ENCODE measurements at places on chromosomes 13 and 19.

DNA sequence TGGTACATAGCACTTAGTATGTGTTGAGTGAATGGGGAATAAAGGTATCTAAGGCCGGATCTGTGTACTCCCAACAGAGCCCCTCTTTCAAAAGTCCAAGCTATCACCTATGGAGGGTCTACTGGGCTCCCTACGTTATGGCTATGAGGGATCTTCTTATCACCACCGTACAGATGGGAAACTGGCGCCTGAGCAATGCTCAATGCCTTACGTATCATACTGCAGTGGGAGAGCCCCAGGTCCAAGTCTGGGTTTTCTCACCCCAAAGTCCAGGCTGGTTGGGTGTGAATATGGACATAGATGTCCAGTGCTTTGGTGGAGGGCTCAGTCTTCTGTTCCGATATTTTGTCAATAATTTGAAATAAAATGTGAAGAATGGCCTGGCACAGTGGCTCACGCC, 13.1 kb upstream of the GGACT start:
- DNase-seq, result no peak

DNA sequence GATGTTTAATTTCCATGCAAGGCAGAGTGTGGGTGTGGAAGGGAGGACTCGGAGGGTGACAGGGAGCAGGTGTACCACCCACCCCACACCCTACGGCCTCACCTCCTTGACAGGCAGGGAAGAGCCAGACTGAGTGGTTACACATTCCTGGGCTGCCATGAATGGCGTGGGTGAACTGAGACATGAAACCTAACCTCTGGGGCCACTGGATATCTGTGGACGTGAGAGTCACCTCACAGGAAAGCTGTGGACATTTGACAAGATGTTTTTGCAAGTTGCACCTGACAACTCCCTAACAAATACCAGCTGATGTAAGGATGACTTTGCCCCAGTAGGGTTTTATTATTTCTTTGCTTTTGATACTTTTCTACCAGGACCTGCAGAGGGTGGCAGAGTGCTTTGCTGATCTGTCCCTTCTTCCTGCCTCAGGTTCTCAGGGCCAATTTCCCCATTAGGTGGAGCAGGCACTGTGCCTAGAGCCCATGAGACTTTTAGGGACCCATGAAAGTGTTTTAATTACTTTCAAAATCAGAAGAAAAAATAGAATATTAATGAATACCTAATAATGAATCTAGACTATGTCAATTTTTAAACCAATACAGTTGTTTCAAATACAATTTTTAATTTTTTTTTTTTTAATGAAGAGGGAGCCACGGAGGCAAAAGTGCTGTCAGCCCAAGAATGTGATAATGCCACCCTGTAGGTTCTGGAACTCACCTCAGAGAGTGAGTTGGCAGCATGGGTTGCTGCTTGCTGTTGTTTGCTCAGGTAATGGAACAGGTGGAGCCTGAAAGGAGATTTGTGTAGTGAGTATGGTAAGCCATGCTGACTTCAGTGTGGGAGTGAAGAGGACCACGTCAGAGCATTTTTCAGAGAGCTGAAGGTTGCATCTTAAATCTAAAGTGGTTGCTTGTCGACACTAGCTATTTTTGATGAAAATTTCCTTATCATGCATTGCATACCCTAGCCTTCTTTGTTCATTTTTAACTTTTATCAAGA, 58.0 kb upstream of the CYSLTR2 start:
- peak; percentile 4 for DNase-seq

DNA sequence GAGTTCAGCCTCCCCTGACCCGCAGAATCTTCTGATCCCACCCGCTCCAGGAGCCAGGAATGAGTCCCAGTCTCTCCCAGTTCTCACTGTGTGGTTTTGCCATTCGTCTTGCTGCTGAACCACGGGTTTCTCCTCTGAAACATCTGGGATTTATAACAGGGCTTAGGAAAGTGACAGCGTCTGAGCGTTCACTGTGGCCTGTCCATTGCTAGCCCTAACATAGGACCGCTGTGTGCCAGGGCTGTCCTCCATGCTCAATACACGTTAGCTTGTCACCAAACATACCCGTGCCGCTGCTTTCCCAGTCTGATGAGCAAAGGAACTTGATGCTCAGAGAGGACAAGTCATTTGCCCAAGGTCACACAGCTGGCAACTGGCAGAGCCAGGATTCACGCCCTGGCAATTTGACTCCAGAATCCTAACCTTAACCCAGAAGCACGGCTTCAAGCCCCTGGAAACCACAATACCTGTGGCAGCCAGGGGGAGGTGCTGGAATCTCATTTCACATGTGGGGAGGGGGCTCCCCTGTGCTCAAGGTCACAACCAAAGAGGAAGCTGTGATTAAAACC, 1.1 kb upstream of the APOE start:
- no peak for DNase-seq

DNA sequence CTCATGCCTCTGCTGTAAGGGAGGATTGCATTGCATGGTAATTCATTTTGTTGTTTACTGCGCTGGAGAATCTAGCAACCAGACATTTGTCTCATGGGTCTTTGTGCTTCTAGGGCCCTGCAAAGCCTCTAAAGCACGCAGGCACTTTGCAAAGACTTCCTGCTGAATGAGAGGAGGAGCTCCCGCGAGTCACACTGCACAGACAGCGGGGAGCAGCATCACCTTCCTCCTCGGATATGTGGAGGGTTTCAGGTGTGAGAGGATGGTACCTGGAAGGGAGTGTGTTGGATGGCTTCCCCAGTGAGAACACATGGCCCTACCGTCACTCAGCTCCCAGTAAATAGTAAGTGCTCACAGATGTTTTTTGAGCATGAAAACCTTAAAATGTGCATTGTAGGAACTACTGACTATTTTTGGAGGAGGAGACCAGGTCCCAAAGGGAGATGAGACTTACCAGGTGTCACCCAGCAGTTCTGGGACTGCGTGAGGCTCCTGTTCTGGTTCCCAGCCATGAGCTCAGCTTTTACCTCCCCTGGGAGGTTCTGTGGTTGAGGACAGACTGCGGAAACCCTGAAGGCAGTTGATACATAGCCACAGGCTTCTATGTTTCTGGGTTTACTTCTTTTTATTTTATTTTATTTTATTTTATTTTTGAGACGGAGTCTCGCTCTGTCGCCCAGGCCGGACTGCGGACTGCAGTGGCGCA, 278.0 kb downstream of the FGF9 start:
- no peak for DNase-seq

DNA sequence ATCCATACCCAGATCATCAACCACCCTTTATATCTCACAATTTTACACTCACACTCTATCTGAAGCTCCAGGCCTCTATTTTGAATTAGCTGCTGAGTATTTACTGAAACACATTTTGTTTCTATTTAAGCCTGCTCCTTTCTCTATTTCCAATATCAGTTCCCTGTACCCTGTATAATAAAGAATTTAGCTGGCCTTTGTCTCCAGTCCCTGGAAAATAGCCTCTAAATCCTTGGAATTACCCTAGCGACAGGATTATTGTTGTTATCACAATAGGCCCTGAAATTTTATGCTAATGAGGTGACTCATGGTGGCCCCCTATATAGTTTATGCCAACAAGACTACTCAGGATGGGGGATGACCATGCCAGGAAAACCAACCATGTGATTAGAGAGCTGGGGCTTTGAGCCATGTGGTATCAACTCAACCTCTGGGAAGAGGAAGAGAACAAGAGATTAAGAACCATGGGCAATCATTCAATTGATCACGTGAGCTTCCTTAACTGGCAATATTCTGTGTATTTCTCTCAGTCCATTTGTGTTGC, 72.7 kb downstream of the KATNAL1 start:
- no peak for DNase-seq

DNA sequence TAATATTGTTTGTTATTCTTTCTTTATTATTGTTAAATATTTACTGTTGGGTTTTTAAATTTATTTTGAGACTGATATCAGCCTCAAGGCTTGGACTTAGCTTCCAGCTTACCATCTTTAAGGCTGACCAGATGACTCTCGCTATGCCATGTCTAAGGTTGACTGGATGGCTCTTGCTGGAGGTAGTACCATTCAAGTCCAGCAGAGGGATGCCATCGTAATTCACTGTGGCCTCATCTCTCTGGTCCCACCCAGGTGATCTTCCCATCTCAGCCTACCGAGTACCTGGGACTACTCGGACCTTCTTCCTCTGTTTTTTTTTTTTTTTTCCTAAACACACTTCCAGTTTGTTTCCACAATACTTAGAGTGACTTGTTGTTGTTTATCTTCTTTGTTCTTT, 41.7 kb upstream of the ZNF91 start:
- DNase-seq, result no peak

DNA sequence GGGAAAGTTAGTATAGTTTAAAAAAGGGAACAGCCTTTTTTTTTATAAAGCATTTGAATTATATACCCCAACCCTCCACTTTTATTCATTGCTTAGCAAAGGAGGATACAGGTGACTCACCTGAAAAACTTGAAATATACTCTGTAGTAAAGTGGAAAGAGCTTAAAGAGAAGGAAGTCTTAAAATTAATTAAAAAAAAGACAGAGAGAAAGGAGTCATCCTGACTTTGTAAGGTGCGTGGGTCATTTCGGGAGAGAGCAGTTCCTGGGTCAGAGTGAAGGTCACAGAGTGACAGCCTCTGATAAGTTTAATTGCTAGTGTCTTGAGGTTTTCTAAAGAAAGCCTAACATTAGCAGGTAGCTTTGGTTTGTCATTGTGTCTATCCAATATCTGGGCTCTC, 310.3 kb downstream of the KLF5 start:
- DNase-seq, result no peak

DNA sequence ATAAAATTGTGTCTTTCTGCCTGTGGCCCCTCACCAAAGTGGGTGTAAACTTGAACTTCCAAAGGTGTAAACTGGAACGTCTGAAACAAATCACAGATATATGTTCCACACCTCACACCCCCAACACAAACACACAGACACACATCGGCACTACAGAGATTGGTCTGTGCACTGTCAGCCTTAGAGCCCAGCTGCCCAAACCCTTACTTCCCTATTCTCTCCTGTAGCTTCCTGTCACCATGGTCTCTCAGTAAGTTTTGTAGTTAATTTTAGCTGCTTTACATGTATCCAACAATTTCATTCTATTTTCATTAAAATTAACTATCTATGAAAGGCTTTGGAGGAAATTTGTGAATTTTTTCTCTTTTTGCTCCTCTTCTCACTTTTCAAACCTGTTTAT, 5.4 kb downstream of the TM9SF2 start:
- no peak for DNase-seq

DNA sequence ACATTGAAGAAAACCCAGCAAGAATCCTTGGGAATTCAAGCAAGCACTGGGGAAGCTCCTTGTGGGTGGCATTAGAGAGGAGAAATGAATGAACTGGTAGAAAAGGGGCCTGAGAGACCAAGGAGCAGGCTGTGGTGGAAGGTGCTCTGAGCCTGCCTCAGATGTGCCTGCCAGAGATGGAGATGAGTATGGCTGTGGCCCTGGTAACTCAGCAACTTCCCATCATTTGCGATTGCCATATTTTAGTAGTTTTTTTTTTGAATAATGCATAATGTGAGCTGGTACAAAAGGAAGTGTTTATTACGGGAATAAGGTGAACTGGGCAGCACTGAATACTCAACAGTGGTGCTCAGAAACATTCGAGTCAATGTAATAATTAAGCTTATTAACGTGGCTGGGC, 39.1 kb downstream of the ERICH6B start:
- DNase-seq, result no peak

- DNase-seq, result no peak
Measured at GRCh38 chr13:92074658-92075057, 676.2 kb downstream of the GPC5 start.

DNA sequence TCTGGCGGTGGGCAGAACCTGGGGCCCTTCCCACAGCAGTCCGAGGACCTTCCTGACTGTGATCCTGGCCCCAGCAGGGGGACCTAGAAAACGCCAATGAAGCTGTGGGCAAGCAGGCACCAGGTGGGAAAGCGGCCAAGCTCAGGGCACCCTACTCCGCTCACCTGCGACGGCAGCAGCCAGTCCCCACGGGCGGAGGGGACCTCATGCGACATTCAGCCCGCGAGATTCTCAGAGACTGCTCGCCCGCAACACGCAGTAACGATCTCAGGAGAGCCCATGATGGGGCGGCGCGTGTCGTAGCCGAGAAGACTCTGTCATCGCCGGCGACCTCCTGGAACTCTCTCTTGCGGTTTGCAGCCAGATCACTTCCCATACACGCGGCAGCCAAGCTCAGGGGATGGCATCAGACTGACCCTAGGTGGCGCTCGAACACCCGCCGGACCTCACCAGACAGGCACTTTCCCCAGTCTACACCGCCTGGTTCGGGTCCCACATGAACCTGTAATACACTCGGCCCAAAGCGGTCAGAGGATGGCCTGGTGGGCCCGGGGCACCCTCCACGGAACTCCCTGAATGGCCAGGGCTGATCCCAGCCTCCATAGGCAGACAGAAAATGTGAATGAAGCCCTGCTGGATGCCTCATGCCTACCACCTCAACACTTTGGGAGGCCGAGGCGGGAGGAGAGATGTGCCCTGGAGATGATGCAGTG, 26.5 kb downstream of the MAN2B1 start:
- DNase-seq, result peak; percentile 37

DNA sequence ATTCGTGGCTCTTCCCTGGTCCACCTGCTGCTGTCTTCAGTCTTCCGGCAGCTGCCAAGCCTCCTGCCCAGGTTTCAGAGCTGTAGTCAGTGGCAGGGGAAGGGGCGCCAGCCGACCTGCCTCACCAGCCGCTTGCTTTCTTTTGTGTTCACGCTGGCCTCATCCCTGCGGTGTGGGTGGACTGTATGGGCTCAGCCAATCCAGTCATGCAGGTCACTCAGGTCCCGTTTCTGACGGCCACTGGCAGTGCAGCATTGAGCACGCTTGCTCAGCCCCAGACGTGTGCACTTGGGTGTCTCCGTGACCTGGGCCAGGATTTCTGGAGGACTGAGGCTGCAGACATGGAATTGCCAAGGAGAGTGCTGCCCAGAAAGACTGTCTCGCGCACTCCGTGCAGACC, 26.0 kb downstream of the AP1M1 start:
- no peak for DNase-seq

GRCh38 chr19:1837625-1838105, 10.6 kb downstream of the REXO1 start:
- DNase-seq, result no peak

GRCh38 chr19:17794731-17795494, at the start of gene B3GNT3:
B3GNT3 (plus strand) TSS chr19:17795138; CDS start chr19:17807808, 12,670 bp downstream.
- no peak for DNase-seq

- DNase-seq, result no peak
Measured at GRCh38 chr19:3807574-3808354, 21.6 kb upstream of the MATK start.

GRCh38 chr19:55695511-55696290, 20.7 kb downstream of the EPN1 start:
- no peak for DNase-seq

DNA sequence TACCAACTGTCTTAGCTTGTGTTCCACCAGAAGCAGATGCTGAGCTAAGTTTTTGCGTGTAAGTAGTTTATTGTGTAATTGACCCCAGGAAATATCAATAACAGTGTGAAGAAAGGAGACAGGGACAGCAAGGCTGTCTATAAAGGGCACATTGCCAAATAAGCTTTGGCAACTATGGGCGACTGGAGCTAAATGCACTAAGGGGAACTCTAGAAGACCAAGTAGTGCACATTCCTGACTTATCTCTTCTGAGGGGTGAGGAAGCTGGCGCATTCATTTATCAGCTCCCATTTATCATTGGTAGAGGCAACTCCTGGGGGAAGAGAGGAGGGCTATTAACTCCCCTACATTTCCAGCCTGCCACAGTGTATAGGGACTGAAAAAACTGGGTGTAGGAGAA, 135.0 kb downstream of the DLEU7 start:
- no peak for DNase-seq
